ENCODE measurements at places on chromosomes 5 and 9.

- no peak for DNase-seq
These were observed 32.8 kb upstream of the PUM3 start for GRCh38 chr9:2876726-2877125.

DNA sequence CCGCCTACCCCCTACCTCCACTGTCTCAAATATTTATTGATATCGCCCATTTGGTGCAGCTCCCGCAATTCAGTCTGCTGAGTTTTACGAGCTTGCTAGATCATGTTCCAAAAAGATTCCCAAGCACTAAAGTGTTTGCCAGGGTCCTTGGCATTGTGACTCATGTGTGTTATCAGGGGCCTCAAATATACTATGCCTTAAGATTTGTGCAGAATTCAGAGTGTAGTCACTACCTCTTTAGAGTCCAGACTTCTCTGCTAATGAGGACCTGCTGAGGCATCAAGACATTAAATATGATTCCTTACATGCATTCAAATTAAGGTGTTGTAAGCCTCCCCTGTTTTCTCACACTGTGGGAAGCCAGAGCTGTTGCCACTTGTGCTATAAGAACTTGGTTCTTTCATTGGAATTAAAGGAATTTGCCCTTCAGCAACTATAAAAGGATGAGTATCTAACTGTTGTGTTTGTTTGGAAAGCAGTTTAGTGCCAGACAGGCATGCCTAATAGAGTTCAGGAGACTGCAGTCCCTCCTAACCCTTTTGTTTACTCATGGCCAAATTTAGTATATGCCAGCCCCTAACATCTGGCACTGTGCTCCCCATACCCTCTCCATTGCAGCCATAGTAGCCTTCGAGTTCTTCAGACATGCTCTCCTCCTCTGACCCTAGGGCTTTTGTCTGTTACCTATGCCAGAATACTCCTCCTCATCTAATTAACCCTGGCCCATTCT is 316.4 kb downstream of the NR3C1 start:
- peak; percentile 1 for DNase-seq

- DNase-seq: no peak
These were observed 59.0 kb upstream of the CTNND2 start for GRCh38 chr5:11963227-11963626.

DNA sequence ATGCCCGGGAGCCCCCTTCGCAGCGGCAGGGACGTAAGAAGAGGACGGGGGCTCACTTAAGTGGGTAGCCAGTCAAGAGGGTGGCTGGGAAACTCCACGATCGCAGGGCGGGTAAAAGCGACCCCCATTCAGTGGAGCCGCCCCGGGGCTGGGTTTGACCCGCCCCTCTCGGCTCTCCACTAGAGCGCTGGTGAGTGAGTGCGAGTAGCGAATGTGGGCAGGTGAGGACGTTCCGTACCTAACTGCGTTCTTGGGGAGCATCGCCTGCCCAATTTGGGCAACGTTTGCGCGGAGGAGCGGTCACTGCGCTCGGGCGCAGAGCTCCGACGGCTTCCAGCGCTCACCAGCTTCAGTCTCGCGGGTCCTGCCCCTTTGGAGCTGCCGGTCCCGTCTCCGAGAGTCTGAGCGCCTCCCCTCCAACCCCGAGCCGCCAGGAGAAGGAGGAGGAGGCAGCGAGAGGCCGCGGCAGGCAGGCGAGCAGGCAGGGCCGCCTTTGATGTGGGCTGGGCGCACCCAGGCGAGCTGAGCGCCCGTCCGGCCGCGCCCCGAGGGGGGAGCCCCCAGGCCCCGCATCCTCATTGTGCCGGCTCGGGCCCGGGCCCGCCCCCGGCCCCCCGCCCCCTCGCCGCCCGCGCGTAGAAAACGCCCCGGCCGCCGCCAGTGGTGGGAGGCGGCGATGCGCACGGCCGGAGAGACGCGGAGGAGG is at the start of gene FGF18:
Gene FGF18, plus strand, starts transcription at position 666 of the 706 bp plus-strand sequence. CDS start 553 bp downstream, outside the sequence.
- DNase-seq: no peak

GRCh38 chr5:122076669-122077365 is 1.2 kb downstream of the LOX start:
- no peak for DNase-seq

DNA sequence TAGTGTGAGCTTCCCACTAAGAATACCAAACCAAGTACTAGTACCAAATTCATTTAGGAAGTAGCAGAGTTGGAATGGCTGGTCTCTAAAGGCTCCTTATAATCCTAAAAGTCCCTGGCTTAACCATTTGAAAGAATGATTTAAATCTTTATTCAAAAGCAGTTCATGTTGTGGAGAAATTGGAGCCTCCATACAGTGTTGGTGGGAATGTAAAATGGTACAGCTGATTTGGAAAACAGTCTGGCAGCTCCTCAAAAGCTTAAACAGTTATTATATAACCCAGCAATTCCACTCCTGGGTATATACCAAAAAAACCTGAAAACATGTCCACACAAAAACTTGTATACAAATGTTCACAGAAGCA is 2.9 kb downstream of the PLIN2 start:
- no peak for DNase-seq

DNA sequence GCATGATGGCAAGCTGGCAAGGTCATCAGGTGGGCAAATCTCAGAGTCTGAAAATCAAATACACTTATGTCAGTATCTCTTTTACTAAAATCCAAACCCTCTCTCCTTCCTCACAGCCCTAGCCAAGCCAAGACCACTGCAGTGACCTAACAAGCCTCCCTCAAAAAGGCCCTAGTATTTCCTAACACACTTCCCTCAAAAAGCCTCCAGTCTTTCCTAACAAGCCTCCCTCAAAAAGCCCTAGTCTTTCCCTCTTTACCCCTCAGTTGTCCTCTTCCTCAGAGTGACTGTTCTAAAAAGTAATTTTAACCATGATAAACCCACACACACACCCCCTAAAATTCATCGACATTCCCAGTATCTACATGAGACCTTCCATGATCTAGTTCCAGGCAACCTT is 140.0 kb downstream of the CDK5RAP2 start:
- DNase-seq: no peak

- no peak for DNase-seq
These were observed 284.3 kb downstream of the CCDC171 start for GRCh38 chr9:15837079-15837679.

GRCh38 chr9:78515108-78515507 is 218.2 kb downstream of the PSAT1 start:
- DNase-seq: no peak

GRCh38 chr5:60259730-60260129 is 366.2 kb upstream of the PDE4D start:
- DNase-seq: no peak

- no peak for DNase-seq
These were observed 78.4 kb downstream of the PLPP1 start for GRCh38 chr5:55456216-55456895.

- DNase-seq: no peak
These were observed 12.0 kb downstream of the GDF9 start for GRCh38 chr5:132854301-132854700.

- DNase-seq: no peak
These were observed 30.7 kb downstream of the PAEP start for GRCh38 chr9:135592331-135592590.

DNA sequence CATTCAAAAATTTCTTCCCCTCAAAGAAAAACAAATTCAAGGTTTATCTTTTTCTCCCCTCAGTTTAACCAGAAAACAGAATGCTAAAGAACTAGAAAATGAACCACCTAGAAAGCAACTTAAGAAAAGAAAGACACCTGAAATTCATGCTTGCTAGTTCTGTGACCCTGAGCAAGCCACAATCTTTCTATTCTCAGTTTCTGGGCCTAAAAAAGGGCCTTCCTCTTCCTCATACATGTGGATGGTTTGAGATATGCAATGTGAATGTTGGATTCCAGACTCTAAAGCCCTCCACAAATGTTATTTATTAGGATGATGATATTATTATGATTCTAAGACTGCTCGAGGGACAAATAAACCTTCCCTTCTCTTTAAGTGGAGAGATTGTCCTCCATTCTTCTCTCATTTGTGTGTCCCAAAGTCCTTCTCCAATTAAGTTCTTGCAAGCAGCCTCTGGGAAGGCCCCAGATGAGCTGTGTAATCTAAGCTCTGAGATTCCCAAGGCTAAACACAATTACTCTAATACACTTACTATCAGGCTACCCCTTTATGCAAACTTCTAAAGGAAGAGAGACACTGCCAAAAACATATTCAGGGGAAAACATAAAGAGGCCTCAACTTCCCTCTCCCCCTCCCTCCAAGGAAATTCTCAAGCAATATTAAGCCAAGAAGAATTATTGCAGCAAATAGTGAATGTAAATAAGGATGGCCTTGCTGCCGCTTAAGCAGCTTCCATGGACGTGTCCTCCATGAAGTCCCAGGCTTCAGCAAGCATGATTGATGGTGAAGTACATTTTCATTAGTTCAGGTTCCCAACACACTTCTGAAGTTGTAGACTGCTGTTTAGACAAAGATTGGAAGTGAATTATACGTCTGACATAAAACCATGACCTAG is 80.2 kb downstream of the PRKACG start:
- DNase-seq: no peak

- no peak for DNase-seq
These were observed 45.4 kb downstream of the RAB14 start for GRCh38 chr9:121156263-121156731.

- no peak for DNase-seq
These were observed 214.4 kb upstream of the ELL2 start for GRCh38 chr5:96176022-96176421.

DNA sequence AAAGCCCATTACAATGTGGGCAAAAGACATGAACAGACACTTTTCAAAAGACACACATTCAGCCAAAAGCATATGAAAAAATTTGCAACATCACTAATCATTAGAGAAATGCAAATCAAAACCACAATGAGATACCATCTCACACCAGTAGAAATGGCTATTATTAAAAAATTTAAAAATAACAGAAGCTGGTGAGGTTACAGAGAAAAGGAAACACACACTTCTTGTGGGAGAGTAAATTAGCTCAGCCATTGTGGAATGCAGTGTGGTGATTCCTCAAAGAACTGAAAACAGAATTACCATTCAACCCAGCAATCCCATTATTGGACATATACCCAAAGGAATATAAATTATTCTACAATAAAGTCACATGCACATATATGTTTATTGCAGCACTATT is 585.2 kb upstream of the TUSC1 start:
- DNase-seq: no peak

- no peak for DNase-seq
These were observed 210.2 kb downstream of the SAXO1 start for GRCh38 chr9:18822850-18823249.

DNA sequence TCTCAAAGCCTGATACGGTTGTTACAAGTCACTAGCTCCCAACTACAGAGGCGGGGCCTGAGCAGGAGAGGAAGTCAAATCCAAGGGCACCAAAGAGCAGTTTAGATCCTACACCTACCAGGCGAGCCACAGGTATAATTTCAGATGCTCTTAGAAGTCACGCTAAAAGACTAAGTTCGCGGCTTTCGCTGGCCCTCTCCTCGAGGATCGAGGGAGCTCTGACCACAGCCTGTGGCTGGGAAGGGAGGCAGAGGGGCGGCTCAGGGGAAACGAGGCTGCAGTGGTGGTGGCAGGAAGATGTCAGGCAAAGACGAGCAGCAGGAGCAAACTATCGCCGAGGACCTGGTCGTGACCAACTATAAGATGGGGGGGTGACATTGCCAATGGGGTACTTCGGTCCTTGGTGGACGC is 48.6 kb downstream of the SEMA4D start:
- DNase-seq: no peak

- no peak for DNase-seq
These were observed 1.0 kb downstream of the CYSTM1 start for GRCh38 chr5:140176031-140176387.

DNA sequence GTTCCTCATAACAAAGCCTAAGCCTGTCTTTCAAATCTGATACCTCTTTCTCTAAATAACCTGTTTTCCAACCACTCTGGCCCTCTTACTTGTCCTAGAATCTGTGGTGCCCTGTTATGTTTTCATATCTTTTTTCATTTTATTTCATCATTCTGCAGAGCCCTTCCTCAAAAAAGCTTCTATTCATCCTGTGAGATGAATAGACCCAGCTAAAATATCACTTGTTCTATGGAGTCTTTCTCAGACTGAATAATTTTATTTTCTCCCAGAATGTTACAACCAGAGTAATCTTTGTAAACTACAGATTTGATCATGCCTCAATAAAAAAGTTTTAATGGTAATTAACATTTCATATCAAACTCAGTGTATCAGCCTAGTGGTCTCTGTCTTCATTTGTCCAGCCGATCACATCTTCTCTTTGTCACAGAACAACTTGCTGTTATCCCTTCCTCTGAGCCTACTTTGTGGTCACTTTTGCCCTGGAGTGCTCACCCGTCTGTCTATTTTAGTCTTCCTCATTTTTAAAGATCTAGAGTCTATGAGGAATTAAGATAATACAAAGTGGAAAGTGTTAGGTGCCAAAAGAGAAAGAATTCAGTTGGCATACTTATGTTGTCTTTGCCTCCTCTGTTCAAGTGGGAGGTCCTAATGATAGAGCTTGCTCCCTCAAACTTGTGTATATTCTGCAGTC is 77.8 kb downstream of the ZCCHC7 start:
- no peak for DNase-seq

GRCh38 chr5:162174358-162174974 is 106.9 kb downstream of the GABRG2 start:
- DNase-seq: no peak

- DNase-seq: peak; percentile 41
These were observed 311.7 kb downstream of the TRIM36 start for GRCh38 chr5:114857941-114858551.

- no peak for DNase-seq
These were observed 98.6 kb downstream of the GIN1 start for GRCh38 chr5:103021314-103021713.

- no peak for DNase-seq
These were observed 19.8 kb downstream of the PUM3 start for GRCh38 chr9:2824054-2824453.

DNA sequence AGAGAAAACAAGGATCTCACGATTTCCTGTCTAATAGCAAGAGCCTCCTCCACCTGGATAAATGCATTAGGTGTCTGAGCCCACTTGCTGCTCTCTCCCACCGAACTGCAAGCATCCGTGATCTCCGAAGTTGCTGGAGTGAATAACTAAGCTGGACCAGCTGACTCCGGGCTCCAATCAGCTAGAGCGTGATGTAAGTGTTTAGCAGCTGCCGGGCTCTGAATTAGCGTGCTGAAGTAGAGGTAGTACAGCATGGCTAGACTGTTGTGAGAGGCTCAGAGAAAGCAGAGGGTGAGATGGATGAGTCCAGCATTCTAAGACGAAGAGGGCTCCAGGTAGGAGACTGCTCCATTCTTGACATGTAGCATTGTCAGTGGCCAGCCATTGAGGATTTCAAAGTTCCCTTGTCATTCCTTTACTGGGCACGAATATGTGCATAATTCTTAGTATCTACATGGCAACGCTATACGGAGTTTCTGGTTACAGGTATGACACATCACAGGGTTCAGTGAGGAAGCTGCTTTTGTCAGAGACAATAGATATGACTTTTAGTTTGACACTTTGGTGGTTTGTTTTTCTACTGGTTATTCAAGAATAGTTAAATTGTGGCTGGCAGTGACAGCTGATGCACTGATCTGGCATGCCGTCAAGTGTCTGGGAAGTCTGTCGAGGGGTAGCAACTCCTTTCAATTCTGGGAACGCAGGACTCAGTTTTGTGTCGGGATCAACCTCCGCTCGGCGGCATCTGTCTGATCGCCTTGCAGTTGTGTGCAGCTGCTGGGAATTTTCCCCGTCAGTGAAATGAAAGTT is 232.6 kb downstream of the MAST4 start:
- DNase-seq: peak; percentile 81

GRCh38 chr9:18490641-18491370 is 16.9 kb downstream of the ADAMTSL1 start:
- DNase-seq: no peak

GRCh38 chr9:112377684-112378327 is 2.1 kb upstream of the HSDL2 start:
- DNase-seq: no peak

- DNase-seq: no peak
These were observed 226.7 kb downstream of the SYK start for GRCh38 chr9:91028166-91028827.

GRCh38 chr5:123000731-123001130 is 35.8 kb downstream of the PPIC start:
- peak; percentile 69 for DNase-seq

Measured in NCI-H524 treated with DMSO at 0.1 percent for 48 hours (cell line).